ENCODE measurements at places on chromosomes 2 and 18. TPM values are rescaled to one million over a fixed set of nuclear protein-coding genes. Genes with fewer than 3 reads are reported as not detected.

DNA sequence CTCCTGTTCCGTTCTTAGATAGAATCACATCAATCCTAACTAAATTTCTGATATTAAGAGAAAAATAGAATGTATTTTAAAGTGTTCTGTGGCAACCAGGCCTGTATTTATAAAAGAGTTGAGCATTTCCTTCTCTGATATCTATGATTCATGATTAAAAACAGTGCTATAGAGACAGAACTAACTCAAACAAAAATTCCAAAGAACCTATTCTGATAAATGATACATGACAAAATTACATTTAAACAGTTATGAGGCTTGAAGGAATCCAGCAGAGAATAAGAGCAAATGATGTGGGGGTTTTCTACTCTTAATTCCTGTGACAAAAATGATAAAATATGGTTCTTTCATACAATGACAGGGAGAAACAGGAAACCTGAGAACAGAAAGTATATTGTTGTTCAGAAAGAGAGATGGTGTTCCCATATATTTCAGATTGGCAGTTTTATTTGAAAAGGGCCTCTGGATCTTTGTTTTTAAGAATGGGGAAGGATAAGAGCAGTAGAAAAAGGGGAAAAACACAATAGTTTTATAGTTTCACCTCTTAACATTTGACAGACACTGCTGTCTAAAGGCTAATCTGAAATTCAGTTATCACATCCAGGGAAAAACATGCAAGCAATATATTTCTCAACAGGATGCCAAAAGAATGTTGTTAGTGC lies 944.3 kb downstream of the LRP1B start:
- DNase-seq, result no peak

- no peak for DNase-seq
Measured at GRCh38 chr18:41922176-41922575, 32.9 kb upstream of the PIK3C3 start.

RNU2-63P gene
- total RNA-seq, result not detected

DNA sequence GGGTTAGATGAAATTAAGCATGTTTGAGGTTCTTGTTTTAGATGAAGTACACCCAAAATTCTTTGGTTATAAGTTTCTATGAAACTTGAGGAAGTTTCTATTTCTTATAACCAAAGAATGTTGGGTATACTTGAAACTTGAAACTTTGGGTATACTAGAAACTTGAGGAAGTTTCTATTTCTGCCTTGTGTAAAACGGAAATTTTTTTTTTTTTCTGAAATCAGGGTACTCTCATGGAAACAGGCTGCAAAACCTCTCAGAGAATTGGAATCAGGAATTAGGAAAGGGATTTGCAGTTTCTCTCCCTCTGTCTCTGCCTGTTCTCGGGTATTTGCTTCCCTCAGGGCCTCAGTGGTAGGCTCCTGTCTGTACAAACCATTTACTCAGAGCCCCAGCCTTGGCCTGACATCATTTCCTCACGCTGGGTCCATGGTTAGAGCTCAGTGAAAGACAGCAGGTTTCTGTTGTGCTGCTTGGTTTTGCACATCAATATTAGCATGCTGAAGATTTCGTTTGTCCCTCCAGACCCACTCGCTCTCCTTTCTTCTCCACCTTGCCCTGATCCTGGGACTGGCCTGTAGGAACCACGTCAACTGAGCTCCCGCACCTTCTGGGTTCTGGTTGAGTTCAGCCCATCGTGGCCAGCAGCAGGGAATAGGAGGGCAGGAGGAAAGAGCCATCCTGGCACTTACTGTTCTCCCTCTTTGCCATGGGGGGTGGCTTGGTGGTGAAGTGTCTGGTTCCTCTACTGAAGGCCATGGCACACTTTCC lies 106.4 kb downstream of the POLR1A start:
- peak; percentile 33 for DNase-seq

DNA sequence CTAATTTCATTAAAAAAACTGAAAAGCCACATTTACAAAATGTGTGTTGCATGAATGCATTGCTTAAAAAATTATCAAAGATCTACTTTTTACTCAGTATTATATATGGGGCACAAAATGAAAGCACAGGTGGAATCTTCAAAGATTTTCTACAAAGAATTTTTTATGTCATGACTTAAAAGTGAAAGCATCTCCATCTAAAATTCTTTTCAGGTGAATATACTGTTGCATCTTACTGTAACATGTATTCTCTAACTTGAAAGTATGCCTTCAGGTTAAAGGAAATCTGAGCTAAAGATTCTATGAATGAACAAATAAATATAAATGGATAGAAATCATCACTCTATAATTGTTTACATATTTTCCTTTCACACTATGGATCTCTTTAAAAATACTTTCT lies 66.8 kb upstream of the WDR75 start:
- DNase-seq, result no peak

DNA sequence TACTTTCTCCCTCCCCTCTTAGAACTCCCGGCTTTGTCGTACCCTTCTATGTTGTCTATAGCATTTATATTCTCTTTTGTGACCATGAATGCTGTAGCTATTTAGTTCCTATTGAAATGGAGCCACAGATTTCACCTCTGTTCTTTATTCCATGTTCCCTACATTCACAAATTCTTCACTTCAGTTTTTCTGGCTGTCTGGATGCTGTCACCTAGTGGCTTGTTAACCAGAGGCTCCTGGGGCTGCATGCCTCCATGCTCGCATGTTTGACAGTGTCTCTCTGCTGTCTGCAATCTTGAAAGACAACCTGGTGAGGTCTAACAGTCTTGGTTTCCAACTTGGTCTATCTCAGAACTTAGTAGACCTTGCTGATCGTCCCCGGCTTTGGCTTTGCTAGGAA lies 48.2 kb downstream of the CFAP221 start:
- DNase-seq, result no peak

NXPH2 gene
- total RNA-seq, result 1.2 TPM

DNA sequence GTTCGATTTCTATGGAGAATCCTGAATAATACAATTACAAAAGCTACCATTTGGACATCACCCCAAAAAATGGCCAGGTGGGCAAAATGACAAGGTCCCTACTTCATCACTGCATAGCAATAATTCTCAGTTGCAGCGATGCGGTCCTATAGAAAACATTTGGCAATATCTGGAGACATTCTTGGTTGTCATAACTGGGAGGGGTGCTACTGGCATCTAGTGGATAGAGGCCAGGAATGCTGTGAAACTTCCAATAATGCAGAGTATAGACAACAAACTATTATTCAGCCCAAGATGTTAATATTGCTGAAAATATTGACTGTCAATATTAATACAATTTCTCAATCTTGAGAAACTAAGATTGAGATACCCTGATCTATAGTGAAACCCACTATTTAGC lies 637.8 kb upstream of the PKDCC start:
- no peak for DNase-seq

GRCh38 chr2:102436323-102436722 lies 13.4 kb downstream of the IL18RAP start:
- no peak for DNase-seq
